ENCODE measurements at places on chromosomes 2 and 18.

DNA sequence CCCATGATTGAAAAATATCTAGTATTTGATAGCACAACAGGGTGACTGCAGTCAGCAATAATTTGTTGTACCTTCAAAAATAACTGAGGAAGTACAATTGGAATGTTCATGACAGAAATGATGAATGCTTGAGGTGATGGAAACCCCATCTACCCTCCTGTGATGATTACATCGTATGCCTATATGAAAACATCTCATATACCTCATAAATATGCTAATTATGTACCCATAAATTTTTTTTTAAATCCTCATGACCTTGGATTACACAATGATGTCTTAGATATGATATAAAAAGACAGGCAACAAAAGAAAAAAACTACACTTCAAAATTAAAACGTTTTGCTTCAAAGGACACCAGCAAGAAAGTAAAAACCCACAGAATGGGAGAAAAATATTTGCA lies 1.4 kb upstream of the POLR1B start:
- no peak for DNase-seq
- no peak overlapping the region for H3K4me3 ChIP-seq
- H3K27ac ChIP-seq: no peak overlapping the region
- no peaks in the 10 kb centered on the region for H3K36me3 ChIP-seq
- no peaks in the 10 kb centered on the region for H3K27me3 ChIP-seq

DNA sequence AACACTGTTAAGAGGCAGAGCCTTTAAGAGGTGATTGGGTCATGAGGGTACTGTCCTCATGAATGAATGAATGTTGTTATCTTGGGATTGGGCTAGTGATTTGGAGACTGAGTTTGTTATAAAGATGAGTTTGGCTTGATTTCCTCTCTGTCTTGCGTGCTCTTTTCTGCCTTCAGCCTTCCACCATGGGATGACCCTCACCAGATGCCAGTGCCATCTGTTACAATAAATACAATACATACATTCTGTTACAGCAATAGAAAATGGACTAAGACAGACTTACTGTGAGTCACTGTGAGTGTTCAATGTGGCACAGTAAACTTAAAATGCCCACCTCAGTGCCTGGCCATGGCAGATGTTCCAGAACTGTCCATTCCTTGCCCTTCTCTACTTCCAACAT lies 95.0 kb upstream of the ZFP36L2 start:
- H3K36me3 ChIP-seq: no peaks in the 10 kb centered on the region
- no peak for DNase-seq
- H3K4me3 ChIP-seq: no peak overlapping the region
- H3K4me1 ChIP-seq: peaks cover 30% of the 10 kb centered on the region
- H3K27ac ChIP-seq: no peak overlapping the region

GRCh38 chr2:107634172-107634571 lies 192.5 kb upstream of the RGPD4 start:
- H3K27ac ChIP-seq: no peak overlapping the region
- H3K4me3 ChIP-seq: no peak overlapping the region
- no peaks in the 10 kb centered on the region for H3K4me1 ChIP-seq
- no peak for DNase-seq
- no peaks in the 10 kb centered on the region for H3K36me3 ChIP-seq

DNA sequence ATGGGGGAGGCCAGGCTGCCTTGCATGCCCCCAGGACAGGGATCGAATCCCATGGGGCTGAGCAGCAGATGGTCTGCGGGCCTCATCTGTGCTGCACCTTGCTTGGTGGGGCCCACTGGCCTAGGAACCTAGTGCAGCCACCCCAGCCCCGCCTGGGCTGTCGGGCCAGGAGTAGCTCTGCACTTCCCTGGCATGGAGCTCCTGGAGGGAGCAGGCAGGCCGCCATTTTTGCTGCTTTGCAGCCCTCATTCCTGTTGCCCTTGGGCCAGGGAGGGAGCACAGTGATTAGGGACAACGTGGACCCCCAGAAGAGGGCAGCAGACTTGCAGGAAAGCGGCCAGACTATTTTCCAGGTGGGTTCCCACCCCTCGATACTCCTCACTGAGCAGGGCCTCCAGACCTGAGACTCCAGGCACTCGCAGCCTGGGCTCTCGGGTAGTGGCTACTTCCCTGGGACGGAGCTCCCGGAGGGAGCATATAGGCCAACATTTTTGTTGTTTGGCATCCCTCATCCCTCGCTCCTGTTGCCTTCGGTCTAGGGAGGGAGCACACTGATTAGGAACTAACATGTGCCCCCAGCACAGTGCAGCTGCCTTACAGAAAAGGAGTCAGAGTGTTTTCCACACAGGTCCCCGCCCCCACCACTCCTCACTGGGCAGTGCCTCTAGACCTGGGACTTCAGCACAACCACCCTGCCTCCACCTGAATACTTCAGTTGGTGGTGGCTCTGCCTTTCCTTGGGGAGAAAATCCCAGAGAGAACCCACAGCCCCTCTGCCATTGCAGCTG lies 99.5 kb downstream of the MAIP1 start:
- no peaks in the 10 kb centered on the region for H3K27me3 ChIP-seq
- DNase-seq: no peak
- H3K4me1 ChIP-seq: no peaks in the 10 kb centered on the region
- no peaks in the 10 kb centered on the region for H3K36me3 ChIP-seq
- no peak overlapping the region for H3K4me3 ChIP-seq
- no peak overlapping the region for H3K27ac ChIP-seq

GRCh38 chr2:238498691-238499295 lies 72.1 kb downstream of the ASB1 start:
- no peak for DNase-seq
- no peak overlapping the region for H3K27ac ChIP-seq
- no peaks in the 10 kb centered on the region for H3K27me3 ChIP-seq
- H3K4me3 ChIP-seq: no peak overlapping the region

All from heart right ventricle (tissue), 16 donors.